ENCODE measurements at places on chromosomes 6 and 20.
A peak's percentile ranks its signal among the peaks of the same experiment; 100 is the strongest.

DNA sequence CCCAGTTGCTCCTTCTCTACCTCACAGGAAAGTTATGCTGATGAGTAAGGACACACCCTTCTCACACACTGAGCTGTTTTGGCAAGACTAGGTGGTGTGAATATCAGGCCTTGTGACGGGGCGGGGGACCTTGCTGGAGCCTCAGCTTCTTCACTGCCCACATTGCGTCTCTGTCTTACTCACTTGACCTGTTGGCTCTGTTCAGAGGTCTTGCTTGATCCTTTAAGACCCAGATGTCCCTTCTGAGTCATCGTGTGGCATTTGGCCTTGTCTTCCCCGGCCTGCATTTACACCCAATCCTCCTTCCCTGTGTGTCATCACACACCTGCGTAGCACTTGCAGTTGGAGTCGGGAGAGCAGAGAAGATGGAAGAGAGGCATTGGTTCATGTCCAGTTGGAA is 8.3 kb upstream of the PRND start:
- DNase-seq: no peak

DNA sequence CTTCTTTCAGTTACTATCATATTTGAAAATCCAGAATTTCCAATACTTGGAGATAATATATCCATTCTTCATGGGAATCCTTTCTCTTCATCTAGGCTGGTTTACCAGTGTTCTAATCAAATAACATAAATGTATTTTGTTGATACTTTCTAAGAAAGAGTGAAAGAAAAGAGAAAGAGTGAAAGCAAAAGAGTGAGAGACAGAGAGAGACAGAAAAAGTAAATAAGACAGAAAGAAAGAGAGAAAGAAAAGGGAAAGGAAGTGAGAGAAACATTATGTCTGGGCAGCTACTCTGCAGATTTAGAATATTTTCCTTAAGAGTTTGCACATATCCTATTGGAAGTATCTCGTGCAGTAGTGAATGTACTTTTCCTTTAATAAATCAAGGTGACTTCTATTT is 781.0 kb upstream of the GJE1 start:
- no peak for DNase-seq

DNA sequence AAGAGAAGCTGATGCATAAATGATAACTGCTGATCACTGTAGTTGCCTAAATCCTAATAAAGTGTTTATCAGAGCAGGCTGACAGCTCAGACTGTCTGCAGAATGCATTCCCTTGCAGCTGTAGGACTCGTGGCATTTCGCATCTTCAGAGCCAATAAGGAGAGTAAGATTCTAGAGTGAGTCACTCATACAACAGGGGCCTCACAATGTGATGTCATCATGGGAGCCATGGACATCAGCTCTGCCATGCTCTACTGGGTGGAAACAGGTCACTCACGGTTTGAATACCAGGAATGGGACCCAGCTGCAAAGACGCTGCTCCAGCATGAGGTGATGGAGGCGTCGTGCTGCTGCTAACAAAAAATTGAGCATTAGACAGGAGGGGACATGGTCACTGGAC is 7.4 kb downstream of the FAM209B start:
- DNase-seq: peak; percentile 11

DNA sequence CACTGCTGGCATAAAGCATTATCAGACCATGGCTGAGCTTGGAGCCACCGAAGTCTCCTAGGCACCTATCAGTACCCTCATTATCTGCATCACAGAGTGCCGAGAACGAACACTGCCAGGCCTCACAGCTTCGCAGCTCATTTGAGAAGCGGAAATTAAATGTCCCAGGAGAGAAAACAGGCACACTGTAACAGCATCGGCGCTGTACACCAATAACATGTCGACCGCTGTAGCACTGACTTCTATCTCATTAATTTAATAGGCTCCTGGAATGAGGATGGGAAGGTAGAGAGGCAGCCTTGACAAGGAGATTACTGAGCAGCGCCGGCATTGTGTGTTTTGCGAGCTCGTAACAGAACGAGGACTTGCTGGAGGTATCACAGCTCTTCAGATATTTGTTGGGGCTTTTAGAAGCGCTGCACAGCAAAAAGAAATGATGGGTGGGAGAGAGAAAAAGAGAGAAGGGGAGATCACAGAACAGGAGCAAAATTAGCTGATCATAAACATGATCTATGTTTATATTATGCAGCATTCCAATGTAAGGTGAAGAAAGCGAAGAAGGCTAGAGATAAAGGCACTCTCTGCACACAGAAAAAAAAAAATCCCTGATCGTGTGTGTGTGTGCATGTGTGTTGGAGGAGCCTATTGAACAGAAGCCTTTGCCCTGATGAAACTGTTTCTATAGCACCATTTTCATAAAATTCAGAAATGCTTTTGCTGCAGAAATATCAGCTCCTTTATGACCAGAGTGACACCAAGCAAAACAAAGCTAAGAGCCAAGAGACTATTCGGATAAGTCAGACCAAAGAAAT is 29.2 kb downstream of the ID4 start:
- no peak for DNase-seq

DNA sequence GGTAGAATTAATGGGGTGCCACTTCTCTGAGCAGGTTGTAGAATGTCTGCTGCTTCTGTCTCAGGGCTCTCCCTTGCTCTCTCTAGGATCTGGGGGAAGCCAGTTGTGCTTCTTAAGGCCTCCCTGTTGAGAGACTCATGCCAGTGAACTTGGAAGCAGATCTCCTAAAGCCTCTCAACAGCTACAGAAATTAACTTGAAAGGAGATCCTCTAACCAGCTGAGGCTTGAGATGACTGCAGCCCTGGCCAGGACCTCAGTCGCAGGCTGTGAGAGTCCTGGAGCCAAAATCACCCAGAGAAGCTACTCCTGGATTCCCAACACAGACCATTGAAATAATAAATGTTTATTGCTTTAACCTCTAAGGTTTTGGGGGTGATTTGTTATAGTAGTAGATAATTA is 180.2 kb upstream of the MARCKS start:
- DNase-seq: no peak

GRCh38 chr20:63850689-63851547 is 10.4 kb upstream of the ABHD16B start:
- DNase-seq: no peak

Data from cardiac muscle cell (in vitro differentiated cells and primary cell).